Naive thymus-derived CD8-positive, alpha-beta T cell (primary cell): ENCODE measurements at places on chromosomes 3 and 15. TPM values are rescaled to one million over a fixed set of nuclear protein-coding genes. Genes with fewer than 3 reads are reported as not detected.

DNA sequence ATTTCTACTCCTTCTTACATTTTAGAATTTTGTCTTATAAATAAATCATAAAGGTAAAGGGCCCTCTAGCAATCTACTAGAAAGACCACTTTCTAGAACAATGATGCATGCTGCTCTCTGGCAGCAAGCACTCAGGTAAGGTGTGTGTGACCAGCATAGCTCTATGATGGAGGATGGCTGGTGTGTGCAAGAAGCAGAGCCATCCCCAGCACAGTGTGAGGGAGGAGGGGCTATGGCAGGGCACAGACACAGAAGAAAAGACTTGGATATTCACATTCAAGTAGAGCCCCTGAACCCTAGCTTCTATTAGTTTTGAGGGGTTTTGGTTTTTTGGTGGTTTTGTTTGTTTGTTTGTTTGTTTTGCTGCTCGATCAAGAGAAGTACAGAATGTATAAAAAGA is 277.1 kb upstream of the CCDC54 start:
- no peak for DNase-seq

DNA sequence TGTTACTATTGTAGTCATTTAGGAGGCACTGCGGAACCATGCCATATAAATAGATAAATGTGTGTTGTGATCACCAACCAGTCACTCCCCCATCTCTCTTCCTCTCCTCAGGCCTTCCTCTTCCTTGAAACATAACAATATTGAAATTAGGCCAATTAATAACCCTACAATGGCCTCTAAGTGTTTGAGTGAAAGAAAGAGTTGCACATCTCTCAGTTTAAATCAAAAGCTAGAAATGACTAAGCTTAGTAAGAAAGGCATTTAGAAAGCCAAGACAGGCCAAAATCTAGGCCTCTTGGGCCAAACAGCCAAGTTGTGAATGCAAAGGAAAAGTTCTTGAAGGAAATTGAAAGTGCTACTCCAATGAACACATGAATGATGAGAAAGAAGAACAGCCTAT is 8.1 kb upstream of the DNASE1L3 start:
- no peak for DNase-seq

DNA sequence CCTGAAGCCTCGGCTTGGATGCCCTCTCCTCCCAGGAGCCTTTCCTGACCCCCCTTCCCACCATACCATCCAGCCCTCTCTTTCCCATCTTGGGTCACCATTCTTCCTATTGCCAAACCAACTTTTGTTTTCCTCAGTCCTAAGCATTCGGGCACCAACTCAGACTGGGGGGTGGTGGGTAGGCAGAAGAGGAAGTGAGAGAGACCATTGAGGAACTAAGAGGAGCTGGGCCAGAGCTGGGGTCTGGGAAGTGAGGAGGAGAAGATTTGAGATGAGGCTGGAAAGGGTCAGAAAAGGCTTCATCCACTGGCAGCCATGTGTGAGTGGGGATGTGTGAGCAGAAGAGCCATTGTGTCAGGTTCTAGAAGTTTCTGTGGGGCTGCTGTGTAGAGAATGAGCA is 37.7 kb downstream of the TKT start:
- no peak for DNase-seq

Gene DLL4
- 0.16 TPM for total RNA-seq

DNA sequence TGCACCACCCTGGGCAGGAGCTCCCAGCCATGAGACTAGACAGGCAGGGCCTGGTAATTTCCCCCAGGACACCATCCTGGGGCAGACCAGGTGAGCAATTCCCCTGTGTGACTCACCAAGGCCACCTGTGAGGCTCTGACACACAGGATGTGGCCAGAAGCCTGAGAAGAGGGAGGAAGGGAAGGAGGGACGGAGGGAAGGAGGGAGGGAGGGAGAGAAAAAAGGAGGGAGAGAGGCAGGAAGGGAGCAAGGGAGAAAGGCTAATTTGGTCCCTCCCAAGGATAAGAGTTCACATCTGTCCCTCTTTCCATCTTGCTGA is 25.9 kb downstream of the WNT7A start:
- DNase-seq, result no peak

- DNase-seq, result no peak
Measured at GRCh38 chr3:181103605-181104004, 114.1 kb upstream of the DNAJC19 start.

GRCh38 chr15:70060993-70061305 is 36.8 kb downstream of the TLE3 start:
- no peak for DNase-seq
